ENCODE measurements at places on chromosomes 6 and 20. TPM values are rescaled to one million over a fixed set of nuclear protein-coding genes. Genes with fewer than 3 reads are reported as not detected.
A peak's percentile ranks its signal among the peaks of the same experiment; 100 is the strongest.

The LRRN4 gene
- total RNA-seq: not detected

GRCh38 chr6:8627085-8627861 is 191.9 kb upstream of the SLC35B3 start:
- H3K4me1 ChIP-seq: no peaks in the 10 kb centered on the region
- H3K27ac ChIP-seq: no peak overlapping the region
- H3K4me3 ChIP-seq: no peak overlapping the region

DNA sequence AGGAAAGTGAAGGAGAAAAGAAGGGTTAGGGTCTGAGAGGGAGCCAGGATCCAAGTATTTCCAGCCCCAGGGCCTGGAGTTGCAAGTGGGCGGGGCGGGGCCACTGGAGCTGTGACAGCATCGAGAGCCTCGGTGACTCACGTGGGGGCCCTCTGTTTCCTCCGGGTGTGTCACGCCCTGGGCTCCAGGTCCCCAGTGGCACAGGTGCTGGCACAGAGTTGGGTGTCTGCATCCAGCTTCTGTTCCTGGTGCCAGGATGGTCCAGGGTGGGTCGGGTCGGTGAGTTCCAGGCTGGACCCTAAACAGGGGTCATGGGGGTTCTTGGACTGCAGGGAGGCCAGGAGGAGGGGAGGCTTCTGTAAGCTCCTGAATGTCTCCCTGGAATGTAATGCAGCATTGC is 16.7 kb downstream of the RAET1L start:
- no peak overlapping the region for H3K4me3 ChIP-seq
- H3K27ac ChIP-seq: no peak overlapping the region
- no peaks in the 10 kb centered on the region for H3K36me3 ChIP-seq
- peaks cover 45% of the 10 kb centered on the region for H3K27me3 ChIP-seq
- peaks cover 10% of the 10 kb centered on the region for H3K4me1 ChIP-seq
- DNase-seq: no peak

The CLPSL1 gene
- not detected for total RNA-seq

The HLA-DOB gene
- total RNA-seq: 0.56 TPM

- H3K27me3 ChIP-seq: no peaks in the 10 kb centered on the region
- H3K4me3 ChIP-seq: no peak overlapping the region
- no peak for DNase-seq
- H3K4me1 ChIP-seq: peaks cover 10% of the 10 kb centered on the region
- no peaks in the 10 kb centered on the region for H3K36me3 ChIP-seq
- H3K27ac ChIP-seq: no peak overlapping the region
Measured at GRCh38 chr6:149436647-149437046, 36.6 kb downstream of the SUMO4 start.

DNA sequence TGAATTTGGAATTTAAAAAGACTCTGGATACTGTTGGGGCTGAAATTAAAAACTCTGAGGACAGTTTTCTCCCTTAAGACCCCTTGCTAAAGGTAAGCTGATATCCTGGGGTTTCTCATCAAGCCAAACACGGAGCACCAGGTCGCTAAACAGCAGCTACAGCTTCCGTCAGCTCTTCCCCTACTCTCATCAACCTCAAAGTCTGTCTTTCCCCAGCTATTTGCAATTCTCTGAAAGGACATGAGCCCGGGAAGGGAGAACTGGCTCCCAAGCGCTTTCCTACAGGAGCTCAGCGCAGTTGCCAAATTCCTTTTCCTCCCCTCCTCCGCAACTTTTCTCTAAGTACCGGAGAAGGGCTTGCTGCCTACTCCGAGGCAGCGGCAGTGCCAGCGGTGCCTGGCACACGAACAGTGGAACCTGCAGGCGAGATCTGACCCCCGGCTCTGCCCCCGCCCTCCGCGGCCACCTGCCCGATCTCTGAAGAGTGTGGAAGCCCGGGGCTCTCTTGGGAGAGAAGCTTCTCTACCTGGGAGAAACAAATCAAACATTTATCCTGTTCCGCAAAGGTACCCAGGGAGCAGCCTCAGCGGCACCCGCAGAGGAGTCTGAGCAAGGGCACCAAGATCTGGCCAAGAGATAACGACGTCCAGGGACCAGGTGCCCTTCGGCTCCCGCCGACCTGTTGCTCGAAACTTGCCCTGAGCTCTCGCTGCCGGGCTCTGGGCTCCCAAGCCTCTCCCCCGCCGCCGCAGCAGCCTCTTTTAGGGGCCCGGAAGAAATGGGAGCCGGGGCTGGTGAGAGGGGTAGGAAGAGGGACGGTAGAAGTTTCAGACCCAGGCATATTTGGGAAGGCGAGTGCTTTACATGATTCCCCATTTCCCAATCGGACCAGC is 2.2 kb downstream of the CBLN4 start:
- no peaks in the 10 kb centered on the region for H3K36me3 ChIP-seq
- no peak overlapping the region for H3K27ac ChIP-seq
- H3K27me3 ChIP-seq: no peaks in the 10 kb centered on the region

The ISM1 gene
- 0.31 TPM for total RNA-seq

GRCh38 chr6:15401769-15402250 is 155.9 kb downstream of the JARID2 start:
- no peaks in the 10 kb centered on the region for H3K36me3 ChIP-seq
- H3K27me3 ChIP-seq: no peaks in the 10 kb centered on the region
- peaks cover 30% of the 10 kb centered on the region for H3K4me1 ChIP-seq
- no peak overlapping the region for H3K27ac ChIP-seq
- no peak for DNase-seq

DNA sequence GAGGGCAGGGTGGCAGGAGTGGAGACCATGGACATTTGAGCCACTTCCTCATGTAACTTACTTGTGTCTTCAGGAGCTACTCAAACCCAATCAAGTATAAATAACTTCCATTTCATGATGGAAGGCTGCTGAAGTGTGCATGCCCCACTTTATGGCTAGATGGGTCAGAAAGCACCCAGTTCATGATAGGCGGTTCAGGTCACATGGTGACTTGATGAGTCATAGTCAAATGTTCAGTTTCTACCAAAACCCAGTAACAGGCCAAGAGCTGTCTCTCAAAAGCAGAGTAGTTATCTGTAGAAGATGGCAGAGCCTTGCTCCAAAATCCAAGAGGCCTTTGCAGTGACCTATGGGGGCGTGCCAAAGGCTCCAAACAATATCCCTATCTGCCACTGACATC is 133.7 kb upstream of the TENT5A start:
- no peak overlapping the region for H3K27ac ChIP-seq
- no peaks in the 10 kb centered on the region for H3K36me3 ChIP-seq
- no peak for DNase-seq
- no peak overlapping the region for H3K4me3 ChIP-seq
- peaks cover 17% of the 10 kb centered on the region for H3K4me1 ChIP-seq
- no peaks in the 10 kb centered on the region for H3K27me3 ChIP-seq

GRCh38 chr6:170085475-170086401 is 205.1 kb downstream of the DLL1 start:
- no peak overlapping the region for H3K27ac ChIP-seq
- H3K4me1 ChIP-seq: peaks cover 5% of the 10 kb centered on the region
- peak; percentile 81 for DNase-seq
- no peak overlapping the region for H3K4me3 ChIP-seq
- no peaks in the 10 kb centered on the region for H3K36me3 ChIP-seq

- no peak overlapping the region for H3K4me3 ChIP-seq
- H3K36me3 ChIP-seq: no peaks in the 10 kb centered on the region
- H3K27me3 ChIP-seq: peaks cover 18% of the 10 kb centered on the region
- H3K27ac ChIP-seq: no peak overlapping the region
Measured at GRCh38 chr6:128738112-128738511, 144.8 kb upstream of the LAMA2 start.

The COX4I2 gene
- total RNA-seq: not detected
